ENCODE measurements at places on chromosomes 11 and 22.

DNA sequence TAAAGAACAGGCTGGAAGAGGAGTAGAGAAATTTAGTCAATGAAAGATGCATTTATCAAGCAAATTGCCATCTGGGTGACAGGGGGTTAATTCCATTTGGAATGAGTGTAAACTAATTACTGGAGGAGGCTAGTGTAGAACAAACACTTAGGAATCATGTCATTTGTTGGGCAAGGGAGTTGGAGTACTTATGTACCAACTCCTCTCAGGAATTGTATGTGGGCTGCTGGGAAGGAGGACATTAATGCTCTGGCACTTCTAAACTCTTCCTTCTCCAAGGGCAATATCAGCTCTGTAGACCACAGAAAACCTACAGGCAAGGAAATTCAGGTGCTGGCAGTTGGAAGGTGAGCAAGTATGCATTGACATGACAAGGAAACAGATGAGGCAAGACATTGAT, 141.0 kb downstream of the MSANTD4 start:
- no peak for DNase-seq

DNA sequence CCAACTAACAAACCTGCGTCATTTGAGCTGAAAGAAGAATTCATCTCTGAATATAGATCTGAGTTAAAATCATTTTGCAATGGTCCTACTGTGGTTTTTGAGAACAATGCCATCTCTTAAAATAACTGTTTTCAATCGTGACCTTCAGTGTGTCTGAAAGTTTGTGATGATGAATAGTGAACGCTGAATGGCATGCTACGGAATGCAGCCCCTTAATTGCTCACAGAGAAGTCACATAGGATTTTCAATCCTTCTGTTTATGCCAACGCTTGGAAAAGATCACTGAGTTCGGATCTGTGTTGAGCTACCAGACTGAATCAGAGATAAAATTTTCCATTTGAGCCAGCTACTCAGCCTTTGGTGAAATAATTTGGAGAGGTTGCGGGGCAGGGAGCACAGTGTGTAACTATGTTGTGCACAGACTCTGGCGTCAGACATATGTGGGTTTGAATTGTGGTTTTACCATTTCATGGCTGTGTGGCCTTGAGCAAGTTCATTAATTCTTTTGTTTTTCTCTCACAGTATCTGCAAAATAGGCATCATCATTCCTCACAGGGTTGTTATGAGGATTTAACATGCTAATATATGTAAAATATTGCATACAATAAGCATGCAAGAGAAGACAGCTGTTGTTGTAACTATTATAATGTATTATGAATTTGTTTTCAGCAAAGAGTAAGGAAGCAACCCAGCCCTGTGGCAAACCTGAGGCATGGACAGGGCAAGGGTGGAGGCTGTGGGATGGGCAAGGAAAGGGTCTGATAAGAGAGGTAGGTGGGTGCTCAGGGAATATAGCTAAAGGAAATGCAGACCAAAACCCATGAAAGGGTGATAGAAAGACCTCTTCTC, 679.9 kb downstream of the KCNA4 start:
- DNase-seq = no peak

DNA sequence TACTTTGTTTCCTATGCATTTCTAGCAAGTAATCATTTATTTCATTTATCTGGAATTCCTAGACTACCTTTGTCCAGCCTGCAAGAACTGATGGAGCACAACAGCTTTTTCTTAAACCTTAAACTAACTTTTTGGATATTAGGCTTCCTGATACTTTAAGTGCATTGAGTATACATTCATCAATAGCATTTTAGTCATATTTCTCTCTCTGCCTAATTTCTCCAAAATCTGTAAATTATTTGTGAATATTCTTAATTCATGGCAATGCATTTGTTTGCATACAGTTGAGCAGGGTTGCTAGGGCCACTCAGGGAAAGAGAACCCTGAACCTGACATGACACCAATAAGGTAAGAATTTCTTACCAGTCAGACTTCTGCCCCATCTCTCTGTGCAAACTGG, 29.1 kb upstream of the APLNR start:
- DNase-seq = no peak

GRCh38 chr11:12402025-12402424, 24.7 kb downstream of the PARVA start:
- DNase-seq = no peak

- no peak for DNase-seq
These were observed 10.6 kb downstream of the P2RX3 start for GRCh38 chr11:57348636-57349313.

- DNase-seq = no peak
These were observed 15.7 kb upstream of the TH start for GRCh38 chr11:2187280-2187707.

DNA sequence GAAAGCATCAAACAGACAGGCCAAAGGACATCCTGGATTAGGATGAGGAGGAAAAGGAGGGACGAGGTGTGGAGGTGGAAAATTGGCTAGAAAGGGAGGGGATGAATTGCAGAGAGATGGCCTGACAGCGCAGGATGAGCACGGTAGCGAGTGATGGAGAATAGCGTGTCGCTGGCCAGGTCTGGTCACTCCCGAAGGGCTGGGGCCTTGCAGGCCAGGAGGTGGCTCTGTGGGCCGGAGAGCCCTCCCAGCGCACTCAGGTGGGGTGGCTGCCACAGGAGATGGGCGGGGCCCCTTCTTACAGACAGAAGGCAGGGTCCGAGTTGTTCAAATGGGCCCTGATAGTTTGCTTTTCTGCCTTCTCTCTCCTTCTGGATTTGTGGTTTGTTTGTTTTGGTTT, 37.1 kb upstream of the THY1 start:
- no peak for DNase-seq

DNA sequence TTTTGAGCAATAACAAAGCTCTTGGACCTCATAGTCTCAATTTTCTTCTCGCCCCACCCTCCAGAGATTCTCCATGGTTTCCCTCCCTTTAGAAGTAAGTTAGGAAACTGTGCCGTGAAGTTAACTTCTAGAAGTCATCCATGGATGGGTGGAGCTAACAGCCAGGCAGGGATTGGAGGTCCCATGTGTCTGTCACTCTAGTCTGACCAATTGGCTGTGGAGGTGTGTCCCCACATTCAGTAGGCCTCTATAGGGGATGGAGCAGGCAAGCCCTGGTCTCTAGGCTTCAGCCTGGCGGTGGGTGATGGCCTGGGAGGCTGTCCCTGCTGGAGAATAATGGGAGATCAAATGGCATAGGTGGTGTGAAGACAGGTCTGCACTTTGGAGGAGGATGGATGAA, 50.7 kb downstream of the TP53I11 start:
- no peak for DNase-seq

- no peak for DNase-seq
These were observed 130.8 kb downstream of the CEP164 start for GRCh38 chr11:117458275-117459122.

DNA sequence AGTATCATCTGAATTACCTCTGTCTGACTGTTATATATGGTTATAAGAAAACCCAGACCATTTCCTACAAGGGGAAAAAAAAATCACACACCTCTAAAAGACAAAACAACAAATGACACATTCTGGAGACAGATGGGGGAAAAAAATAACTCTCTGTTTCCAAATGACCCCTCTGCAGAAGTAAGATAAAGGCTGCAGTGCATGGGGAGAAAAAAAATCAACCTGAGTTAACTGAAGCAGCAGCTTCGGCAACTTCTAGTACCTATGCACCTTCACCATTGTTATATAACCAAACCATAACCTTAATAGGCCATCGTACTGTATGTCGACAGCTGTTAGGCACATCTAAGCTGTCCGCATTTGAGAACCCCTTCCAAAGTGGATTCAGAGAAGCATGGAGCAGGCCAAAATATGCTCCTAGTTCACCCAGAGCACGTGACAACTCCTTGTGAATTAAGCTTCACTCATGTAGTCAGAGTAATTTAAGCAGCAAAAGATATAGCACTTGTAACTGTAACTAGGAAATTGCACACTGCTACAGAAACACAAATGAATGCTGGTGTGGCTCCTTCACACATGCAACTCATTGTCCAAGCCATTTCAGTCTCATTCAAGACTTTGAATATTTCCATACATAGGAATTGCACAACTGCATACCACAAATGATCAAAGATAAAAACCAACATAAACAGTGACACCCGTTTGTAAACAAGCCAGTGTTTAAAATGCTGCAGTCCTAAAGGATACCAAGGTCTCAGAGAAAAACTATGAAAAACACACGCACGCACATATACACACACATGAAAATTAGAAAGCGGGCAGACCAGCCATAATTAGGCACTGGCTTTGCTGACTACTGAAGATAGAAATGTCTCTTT, 2.7 kb downstream of the SIK3 start:
- DNase-seq = no peak

DNA sequence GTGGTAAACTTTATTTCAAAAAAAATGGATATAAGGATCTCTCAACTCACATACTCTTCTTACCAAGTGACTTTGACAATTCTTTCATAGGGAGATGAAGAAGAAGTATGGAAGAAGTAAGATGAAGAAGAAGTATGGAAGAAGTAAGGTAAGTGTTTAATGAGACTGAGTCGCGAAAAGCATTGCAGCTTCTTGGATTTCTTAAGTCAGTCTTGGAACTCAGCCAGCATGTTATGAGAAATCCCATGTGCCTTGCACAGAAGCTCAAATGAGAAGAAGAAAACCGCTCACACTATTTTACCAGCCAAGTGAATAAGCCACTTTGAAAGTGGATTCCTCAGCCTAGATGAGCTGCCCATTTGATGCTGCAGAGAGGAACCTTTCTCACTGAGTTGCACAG, 332.0 kb upstream of the CCDC179 start:
- no peak for DNase-seq

DNA sequence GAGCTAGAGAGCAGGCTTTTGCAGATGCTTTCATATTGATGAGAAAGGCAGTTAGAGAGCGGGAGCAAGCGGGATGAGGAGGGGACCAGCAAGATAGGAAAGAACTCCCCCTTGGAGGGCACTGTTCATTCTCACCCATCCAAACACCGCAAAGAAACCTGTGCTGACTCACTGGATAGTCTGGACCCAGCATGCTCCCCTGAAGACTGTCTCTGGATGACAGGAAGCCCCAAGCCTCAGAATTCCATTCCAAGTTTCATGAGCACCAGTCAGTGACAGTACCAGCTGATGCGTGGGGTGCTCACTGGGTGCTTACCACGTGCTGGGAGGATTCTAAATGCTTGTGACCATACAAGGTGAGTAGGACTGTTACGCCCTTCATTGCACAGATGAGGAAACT, 34.2 kb downstream of the MICAL3 start:
- no peak for DNase-seq

GRCh38 chr11:86037743-86038142, 31.1 kb downstream of the PICALM start:
- no peak for DNase-seq

- DNase-seq = no peak
These were observed 30.2 kb upstream of the PPFIA1 start for GRCh38 chr11:70240337-70240736.

GRCh38 chr22:35444685-35445399, 44.9 kb downstream of the MCM5 start:
- DNase-seq = no peak

- no peak for DNase-seq
These were observed 1.7 kb upstream of the RAC2 start for GRCh38 chr22:37245740-37246139.

GRCh38 chr11:10490032-10490397, 35.0 kb downstream of the AMPD3 start:
- no peak for DNase-seq

DNA sequence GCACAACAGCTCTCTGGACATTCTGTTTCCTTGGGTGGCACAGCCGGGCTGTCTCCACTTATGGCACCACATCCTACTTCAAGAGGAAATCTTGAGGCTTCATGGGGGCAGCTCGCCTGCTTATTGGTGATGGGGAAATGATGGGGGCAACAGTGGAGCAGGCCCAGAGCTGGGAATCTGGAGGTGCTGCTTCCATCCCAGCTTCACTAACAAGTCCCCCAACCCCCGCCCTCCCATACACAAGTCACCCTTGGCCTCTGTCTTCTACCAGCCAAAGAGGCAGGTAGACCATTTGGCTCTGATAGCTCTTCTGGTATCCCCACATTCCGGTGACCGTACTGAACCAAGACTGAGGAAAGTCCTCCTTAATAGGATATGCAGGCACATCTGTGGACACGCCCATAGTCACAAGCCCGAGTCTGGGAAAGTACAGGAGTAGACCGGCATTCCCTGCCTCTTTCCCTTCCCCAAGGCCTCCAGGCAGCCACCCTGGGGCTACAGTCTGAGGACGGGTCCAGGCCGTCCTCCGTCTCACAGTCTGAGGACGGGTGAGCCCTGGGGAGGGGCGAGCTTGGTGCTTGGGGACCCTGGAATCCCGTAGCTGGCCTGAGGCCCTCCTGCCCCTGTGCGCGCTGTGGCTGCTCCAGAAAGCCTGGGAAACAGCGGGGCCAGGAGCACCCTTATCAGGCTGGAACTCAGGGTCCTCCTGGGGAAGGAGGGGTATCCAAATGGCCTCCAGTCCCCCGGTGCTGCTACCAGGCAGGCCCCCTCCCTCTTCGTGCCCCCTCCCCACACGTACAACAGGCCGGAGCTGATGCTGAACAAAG, 145.6 kb downstream of the FEZ1 start:
- DNase-seq = no peak

GRCh38 chr11:64744544-64745188, 724 bp upstream of the RASGRP2 start:
- no peak for DNase-seq

- no peak for DNase-seq
These were observed 898 bp downstream of the ZNF215 start for GRCh38 chr11:6927030-6927617.

DNA sequence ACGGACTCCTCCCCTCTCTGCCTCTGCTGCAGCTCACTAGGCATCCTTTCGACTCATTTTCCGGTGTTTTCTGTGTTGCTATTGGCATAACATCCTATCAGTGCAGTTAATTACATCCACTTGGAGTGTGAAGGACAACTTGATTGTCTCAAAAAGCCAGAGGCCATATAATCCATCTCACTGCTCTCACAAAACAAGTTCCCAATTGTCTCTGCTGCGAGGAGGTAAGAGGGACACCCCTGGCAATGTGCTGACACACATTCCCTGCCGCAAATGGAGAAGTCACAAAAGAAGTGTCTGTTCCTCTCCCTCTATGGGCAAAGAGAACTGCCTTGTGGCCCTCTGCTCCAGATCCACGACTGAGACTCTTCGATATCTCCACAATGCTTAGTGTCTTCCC, 618.4 kb downstream of the OPCML start:
- DNase-seq = no peak

DNA sequence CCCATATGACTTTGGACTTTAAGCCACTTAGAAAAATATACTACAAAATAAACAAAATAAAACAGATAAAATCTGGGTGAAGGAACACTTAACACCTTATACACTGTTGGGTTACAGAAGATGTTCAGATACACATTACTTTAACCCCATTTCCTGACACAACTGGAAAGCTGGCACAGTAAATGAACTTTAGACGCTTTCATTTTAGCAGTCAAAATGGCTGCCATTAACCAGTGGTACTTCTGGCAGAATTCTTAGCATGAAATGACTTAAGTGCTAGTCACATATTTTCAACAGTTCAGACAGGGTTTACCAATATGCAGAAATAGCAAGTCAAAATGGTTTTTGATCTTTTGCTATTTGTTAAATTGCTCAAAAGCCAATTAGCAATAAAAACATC, 37.9 kb downstream of the PIK3C2A start:
- no peak for DNase-seq

- DNase-seq = no peak
These were observed 11.2 kb downstream of the GRIK4 start for GRCh38 chr11:120522736-120523135.
